CD4-positive, alpha-beta T cell treated with Interleukin-1 beta for 1 hour (primary cell): ENCODE measurements at places on chromosomes 3 and 15.

DNA sequence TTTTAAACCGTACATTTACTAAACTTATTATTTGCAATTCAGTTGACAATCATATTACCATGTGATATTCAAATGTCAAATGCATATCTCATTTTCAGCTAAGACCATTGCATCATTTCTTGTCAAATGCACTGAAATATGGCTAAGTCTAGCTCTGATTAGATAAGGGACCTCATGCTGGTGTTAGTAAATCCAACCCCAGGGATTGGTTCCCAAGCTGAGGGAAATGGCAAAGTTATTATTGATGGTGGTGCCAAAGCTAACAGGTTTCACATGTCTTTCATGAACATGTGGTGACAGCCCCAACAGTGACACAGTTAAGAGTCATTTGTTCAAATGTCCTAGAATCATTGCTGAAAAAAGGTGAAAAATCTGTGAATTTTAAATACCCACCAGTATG lies 641.1 kb downstream of the MECOM start:
- DNase-seq: no peak

- DNase-seq: no peak
Observed at GRCh38 chr15:72163719-72164118, 33.9 kb downstream of the GRAMD2A start.

- DNase-seq: no peak
Observed at GRCh38 chr15:44798826-44799225, 62.5 kb downstream of the TRIM69 start.

- no peak for DNase-seq
Observed at GRCh38 chr15:90240856-90241255, 6.8 kb downstream of the GDPGP1 start.

GRCh38 chr15:22880981-22881738 lies 42.7 kb downstream of the NIPA2 start:
- no peak for DNase-seq

GRCh38 chr3:127780536-127781400 lies 41.5 kb downstream of the MGLL start:
- DNase-seq: no peak

GRCh38 chr3:194185221-194185620 lies 49.3 kb downstream of the HES1 start:
- DNase-seq: no peak

- no peak for DNase-seq
Observed at GRCh38 chr3:152213203-152213602, 55.5 kb upstream of the MBNL1 start.

GRCh38 chr15:50808728-50809127 lies 43.2 kb upstream of the SPPL2A start:
- no peak for DNase-seq

GRCh38 chr3:16794257-16794656 lies 90.5 kb upstream of the PLCL2 start:
- no peak for DNase-seq

GRCh38 chr15:60128000-60128376 lies 123.9 kb downstream of the FOXB1 start:
- no peak for DNase-seq

DNA sequence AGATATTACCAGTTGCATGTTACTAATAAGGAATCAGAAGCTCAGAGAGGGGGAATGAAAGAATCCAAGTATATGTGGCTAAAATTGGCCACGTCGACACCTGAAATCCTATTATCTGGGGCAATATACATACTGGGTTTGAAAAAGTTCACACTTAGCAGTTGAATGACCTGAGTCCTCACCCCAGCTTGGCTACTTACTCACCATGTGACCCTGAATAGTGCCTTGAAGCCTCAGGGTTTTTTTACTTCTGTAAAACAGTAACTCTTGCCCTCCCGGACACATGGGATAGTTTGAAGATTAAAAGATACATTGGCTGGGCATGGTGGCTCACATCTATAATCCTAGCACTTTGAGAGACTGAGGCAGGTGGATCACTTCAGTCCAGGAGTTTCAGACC lies 342.2 kb upstream of the TPRG1 start:
- DNase-seq: no peak

GRCh38 chr3:147941969-147942368 lies 532.8 kb downstream of the ZIC1 start:
- no peak for DNase-seq

- DNase-seq: no peak
Observed at GRCh38 chr15:66569461-66570137, 3.8 kb upstream of the LCTL start.

DNA sequence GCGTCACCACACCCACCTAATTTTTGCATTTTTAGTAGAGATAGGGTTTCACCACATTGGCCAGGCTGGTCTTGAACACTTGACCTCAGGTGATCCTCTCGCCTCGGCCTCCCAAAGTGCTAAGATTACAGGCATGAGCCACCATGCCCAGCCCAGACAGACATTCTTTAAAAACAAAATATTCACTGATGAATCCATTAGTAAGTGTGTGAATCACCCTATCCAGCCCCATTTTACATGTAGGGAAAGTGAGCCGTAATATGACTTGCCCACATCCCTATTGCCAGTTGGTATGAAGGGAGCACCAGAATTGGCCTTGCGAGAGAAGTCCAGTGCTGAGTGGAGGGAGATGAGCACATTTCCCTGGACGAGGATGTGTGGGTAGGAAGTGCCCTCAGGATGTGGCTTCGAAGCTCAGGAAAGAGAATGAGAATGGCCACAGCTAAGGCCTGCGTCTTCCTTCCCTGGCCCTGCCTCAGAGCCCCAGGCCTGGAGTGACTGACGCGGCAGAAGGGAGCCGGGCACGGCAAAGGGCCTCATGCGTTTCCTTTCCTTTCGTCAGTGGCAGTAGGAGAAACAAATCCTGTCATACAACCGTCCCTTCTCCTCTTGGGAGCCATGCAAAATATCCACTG lies 28.3 kb upstream of the ETV5 start:
- no peak for DNase-seq

DNA sequence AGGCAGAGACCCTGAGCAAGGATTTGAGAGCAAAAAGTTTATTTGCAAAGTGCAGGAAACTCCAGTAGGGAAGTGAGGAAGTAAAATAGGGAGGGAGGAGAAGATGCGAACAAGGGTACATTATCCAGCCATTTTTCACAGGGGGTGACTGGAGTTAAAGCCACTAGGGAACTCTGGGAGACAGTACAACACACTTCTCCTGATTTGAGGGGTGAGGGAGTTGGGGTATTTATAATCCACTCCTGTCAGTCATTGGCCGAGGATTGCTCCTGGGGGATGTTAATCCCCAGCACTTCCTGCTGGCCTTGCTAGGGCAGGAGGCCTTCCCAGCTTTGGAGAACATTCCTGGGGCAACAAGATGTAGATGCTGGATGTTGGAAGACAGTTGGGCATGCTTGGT lies 28.2 kb downstream of the CCR3 start:
- DNase-seq: no peak

DNA sequence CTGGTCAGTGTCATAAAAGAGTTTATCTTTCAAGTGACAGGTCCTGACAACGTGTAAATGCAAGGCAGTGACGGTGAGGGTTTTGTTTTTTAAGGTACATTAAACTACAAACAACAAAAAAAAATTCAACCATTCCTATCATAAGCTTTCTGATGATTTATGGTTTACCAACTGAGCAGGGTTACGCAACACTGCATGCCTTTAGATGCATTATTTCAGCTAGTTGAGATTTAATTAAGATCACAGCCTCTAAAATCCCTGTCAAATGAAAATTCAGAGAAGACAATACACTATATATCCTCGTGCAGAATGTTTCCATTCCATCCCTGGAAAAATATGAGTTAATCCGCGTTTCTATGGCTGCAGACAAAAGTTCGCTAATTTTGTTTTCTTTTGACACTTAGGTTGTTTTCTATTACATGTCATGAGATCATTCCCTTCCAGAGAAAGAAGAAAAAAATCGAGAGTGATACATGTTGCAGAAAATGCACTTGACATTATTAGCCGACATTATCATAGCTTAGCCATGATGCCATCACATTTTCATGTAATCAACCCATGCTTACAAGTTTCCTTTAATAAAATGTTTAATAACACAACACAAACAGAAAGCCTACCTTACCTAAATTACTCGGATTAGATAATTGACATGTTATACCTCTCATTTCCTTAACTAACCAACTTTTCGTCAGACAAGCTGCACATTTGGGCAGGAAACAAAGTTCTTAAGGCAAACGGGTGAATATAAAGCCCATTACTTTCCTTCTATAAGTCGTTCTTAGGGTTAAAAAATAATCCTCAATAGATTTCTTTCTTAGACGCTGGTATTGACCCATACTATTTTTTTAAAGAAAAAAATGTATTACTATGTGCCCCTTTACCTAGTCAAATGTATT lies 521.2 kb downstream of the FOXP1 start:
- no peak for DNase-seq

DNA sequence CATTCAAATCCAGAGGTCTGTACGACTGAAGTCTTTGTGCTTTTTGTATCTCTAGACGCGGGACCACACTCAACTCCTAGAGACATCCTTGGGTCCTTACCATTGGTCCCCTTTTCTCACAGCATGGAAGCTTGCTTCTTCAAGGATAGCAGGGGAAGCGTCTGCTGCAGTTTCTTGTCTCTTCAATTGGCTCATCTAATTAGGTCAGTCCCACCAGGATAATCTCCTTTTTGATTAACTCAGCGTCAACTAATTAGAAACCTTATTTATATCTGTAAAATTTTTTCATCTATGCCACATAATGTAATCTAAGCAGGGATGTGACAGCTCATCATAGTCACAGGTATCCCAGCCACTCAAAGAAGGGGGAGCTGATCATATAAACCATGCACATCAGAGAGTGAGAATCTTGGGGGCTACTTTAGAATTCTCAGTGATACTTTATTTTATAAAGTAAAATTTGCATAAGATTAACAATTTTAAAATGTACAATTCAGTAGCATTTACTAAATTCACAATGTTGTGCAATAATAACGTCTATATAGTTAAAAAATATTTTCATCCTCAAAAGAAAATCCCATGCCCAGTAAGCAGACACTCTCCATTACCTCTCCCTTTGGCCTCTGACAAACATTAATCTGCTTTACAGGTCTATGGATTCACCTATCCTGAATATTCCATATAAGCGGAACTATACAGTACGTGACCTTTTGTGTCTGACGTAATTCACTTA lies 47.5 kb upstream of the ZNF385D start:
- no peak for DNase-seq
